Endodermal cell (in vitro differentiated cells): ENCODE measurements at places on chromosomes 2 and 18.

GRCh38 chr2:127196998-127197397, 23.1 kb downstream of the CYP27C1 start:
- no peak for DNase-seq

DNA sequence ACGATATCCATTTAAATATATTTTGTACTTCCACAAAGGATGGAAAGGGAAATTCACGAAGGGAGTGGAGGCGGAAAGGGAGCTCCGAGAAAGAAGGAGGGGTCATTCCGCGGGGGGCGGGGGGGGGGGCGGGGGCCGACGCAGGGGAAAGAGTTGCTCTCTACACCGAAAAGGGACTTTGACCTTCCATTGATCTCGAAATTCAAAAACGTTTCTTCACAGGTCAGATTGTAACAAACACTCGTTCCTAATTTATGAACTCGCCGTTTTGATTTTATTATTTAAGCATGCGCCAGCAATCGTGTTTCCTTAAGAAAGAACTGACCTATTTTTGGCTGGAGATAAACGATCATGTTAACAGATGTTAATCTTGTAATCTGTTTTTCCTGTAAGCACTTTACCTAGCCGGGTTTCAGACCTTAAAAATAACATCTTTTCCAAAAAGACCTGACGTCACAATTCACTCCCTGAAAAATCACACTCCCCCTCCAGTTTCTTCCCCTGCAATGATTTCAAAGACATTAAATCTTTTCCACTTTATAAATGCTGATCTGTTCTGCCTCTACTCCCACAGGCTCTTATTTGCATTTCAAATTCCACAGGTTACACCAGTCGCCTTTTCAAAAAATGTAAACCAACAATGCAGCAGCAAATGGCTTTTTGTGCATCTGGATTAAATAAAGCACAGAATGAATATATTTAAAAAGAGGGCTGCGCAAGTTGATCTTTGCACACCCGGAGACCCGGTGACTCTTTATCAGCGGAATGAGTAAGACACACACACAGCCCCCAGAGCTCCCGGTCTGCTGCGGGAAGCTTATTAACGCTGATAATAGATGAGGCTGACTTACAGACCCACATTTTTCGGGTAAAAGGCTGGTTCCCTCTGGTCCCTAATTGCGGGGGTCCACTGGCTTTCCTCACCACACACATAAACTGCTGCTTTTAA, 1.6 kb downstream of the ZNF516 start:
- DNase-seq, result peak; percentile 72

- no peak for DNase-seq
Observed at GRCh38 chr2:52955079-52955478, 812.5 kb upstream of the CHAC2 start.

GRCh38 chr18:43007365-43007764, 108.1 kb downstream of the RIT2 start:
- DNase-seq, result no peak

DNA sequence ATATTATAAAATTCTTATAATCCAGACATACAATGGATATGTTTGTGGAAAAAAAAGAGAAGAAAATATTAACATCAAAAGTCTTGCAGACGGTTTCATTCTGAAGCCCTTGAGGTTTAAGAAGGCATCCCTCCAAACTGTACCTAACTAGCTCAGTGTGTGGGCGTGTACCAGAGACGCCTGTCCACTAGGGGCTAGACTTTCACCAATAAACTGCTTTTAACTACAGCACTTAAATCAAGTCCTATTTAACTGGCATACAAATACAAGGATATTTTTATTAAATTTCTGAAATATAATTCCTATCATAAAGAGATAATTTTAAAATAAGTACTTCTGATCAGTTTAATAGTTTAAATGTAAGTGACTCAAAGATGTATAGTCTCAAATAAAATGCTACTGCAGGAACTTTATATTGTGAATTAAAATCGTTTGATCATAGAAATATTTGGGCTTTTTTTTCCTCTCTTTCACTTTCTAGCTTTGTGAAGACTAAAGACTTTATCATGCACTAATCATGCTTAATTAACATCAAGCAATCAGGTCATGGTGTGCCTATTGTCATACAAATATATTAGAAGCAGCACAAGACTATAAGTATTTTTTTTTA, 437.7 kb downstream of the SATB2 start:
- peak; percentile 67 for DNase-seq
